AG08395 (cell line): ENCODE measurements at places on chromosomes 3 and 15.

- DNase-seq, result no peak
Measured at GRCh38 chr15:92519709-92520108, 126.0 kb downstream of the ST8SIA2 start.

DNA sequence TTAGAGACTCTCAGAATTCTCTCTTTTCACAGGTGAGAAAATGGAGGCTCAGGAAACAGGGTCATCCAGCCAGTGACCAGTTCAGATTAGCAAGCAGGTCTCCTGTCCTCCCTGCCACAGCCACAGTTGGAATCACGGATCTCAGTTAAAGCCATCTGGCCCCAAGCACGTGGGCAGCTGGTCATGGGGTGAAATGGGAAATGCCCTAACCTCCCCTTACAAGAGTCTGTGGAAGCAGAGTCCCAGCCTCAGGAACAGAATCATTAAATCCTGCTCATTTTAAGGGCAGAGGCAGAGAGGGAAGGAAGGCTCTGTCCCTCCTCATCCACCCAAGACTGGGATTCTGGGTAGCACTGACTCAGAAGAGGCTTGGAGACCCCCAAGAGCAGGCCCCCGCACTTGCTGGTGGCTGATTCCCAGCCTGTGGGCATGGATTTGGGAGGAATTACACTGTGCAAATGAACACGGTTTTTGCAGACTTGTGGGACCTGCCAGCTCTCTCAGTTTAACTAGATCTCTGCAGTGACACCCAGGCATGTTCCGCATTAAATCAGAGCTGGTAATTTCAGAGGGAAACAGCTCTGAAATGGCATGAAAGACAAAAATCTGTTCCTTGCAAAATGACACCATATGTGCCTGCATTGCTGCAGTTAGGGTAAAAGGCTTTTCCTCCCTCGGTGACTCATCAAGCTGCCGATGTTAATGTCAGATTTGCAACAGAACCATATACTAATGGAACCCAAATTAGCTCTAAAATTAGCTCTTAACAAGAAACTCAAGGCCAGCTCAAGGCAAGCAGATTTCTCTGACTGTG is 89.0 kb downstream of the BDH1 start:
- peak; percentile 71 for DNase-seq

GRCh38 chr15:95148183-95148582 is 916.8 kb downstream of the MCTP2 start:
- DNase-seq, result no peak

DNA sequence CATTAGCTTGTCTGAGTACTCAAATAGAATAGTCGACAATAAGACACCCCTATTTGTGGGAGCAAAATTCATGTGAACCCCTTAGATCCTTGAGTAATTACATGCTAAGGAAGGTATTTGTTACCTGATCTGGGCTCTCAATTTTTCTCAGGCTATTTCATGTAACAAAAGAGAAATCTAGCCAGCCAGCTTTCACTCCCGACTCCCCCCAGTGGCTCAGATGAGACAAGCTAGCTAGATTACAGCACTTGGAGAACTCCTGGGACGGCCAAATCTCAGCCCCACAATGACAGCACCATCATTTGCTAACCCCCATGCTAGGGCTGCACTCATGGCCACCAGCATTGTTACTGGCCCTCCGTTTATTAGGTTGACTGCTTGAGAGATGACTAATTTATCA is 41.3 kb downstream of the GLDN start:
- DNase-seq, result peak; percentile 70

DNA sequence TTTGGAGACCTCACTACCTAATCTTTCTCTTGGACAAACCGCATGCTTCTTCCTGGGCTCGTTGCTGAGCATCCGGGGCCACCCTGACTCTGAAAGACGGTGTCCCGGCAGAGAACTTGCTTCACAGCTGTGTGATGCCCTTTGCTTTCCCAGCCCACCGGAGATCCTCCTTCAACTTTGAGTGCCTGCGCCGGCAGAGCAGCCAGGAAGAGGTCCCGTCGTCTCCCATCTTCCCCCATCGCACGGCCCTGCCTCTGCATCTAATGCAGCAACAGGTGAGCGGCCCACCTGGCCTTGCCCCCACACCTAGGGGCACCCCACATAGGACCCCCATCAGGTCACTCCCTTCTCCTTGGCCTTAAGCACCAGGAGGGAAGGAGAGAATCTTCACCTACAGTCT is 37.7 kb downstream of the CHDH start:
- no peak for DNase-seq

DNA sequence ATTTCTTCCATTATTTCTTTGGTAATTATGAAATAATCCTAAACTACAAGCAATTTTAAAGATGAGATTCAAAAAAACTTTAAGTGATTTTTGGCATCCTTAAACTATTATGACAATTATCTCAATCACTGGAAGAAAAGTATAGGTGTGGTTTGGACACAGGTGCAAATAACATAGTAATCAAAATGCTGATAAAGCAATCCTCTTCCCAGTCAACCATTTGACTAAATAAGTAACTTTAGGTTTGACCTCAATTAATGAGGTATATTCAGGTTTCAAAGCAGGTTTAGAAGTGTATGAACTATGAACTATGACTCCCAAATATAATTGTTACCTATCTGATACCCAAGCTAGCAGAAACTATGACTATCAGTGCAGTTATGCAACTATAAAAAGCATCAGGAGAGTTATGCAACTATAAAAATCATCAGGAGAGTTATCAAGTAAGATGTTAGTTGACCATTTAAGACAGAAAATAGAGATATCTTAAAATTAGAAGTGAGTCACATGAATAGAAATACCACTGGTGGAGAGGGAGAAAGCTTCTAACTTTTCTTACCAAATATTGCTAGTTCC is 8.9 kb upstream of the CNTN3 start:
- no peak for DNase-seq

- DNase-seq, result no peak
Measured at GRCh38 chr3:128577711-128578110, 72.9 kb downstream of the RPN1 start.

- no peak for DNase-seq
Measured at GRCh38 chr3:157117875-157118654, 41.9 kb downstream of the CCNL1 start.

DNA sequence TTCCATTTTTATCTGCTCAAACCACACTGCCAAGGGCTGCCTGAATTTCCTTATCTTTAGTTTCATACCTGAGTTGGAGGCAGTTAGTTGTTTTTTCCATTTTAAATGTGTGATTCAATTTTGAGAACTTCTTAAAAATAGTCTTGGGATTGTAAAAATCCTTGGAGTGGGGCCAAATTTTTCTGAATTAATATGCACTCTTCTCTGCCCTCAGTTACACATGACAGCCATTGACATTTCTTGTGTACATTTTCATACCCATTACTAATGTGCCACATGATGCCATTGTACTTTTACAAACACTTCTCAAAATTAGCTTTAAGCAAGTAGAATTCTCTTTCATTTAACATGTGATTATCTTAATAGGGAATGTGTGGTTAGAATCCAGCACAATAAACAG is 141.7 kb downstream of the C3orf38 start:
- DNase-seq, result no peak

DNA sequence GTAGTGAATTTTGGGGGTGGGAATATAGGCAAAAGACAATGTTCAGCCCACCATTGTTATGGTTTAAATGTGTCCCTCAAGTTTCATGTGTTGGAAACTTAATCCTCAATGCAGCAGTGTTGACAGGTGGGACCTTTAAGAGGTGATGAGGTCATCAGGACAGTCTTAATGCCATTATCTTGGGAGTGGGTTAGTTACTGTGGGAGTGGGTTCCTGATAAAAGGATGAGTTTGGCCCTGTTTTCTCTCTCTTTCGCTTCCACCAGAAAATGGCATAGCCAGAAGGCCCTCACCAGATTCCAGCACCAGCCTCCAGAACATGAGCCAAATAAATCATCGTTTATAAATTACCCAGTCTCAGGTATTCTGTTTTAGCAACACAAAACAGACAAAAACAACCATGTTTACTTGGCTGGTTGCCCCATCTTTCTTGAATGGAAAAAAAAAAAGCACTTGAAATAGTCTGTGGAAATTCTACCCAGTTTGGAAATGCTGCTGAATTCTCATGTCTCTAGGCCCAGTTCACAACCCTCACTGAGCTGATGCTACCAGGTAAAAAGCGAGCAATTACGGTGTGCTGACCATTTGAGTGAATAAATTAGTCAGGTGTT is 31.0 kb upstream of the MFSD1 start:
- no peak for DNase-seq

DNA sequence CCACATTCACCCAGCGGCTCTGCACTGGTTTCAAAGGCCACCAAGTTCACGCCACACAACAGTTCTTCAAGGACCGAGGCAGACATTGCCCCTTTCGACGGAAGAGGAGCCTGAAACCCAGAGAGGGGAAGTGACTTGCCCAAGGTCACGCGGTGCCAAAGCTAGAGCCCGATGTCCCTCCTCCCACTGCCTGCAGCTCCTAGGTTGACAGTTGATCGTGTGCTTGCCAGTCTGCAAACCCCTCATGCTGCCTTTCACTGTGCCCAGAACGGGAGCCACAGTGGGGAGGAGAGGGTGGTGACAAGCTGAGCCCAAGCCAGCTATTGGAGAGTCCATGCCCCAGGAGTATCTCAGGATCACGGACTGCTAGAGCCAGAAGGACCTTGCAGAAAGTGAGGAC is 230.9 kb downstream of the XXYLT1 start:
- DNase-seq, result no peak

DNA sequence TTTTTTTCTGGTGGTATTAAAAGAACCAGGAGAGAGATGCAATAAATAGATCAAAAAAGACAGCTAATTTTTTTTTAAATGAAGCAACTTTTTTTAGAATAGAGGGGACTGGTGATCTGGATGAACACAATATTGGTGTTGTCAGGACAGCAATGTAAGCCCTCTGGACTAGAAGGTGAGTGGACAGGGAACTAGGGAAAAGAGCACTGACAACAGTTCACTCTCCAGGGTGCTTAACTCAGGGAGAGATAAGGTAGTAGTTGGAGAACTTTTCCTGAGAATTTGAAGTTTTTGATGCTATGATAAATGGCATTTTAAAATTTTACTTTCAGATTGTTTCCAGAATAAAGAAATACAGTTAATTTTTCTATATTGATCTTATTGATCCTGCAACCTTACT is 158.3 kb upstream of the STAC start:
- no peak for DNase-seq

DNA sequence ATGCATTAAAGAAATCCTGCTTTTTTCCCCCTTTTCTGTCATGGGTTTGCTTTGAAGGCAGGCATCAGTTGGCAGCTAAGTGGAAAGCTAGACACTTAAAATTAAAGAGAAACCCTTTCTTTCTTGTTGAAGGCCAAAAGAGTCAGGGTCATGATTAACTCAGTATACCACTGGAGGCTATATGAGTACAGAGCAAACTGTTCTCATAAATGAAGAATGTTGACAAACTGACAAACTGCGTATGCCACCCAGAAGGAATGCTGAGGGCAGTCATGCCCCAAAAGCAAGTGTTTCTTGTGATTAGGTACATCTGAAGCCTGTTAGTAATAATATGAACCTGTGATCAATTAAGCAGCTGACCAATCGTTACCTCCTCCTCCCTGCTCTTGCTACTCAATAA is 43.6 kb upstream of the COL6A6 start:
- DNase-seq, result no peak

GRCh38 chr15:76333720-76334437 is 2.7 kb upstream of the ISL2 start:
- no peak for DNase-seq

DNA sequence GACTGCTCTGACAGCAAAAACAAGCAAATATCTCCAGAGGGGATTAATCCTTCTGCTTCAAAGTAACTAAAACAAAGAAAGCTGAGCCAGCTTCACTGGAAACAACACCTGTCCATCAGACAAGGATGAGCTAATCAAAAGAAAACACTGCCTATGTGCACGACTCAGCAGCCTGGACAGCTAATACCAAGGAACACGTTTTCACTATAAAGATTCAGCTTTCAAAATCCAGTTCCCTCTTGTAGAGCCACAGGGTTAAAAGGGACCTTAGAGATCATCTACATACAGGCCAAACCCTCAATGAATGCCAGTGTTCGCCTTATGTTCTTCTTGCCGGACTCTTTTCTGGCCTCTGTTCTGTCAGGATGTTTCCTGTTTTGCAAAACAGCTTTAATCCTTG is 6.9 kb downstream of the TUSC7 start:
- no peak for DNase-seq

- DNase-seq, result no peak
Measured at GRCh38 chr3:148600902-148601765, 96.6 kb upstream of the AGTR1 start.

DNA sequence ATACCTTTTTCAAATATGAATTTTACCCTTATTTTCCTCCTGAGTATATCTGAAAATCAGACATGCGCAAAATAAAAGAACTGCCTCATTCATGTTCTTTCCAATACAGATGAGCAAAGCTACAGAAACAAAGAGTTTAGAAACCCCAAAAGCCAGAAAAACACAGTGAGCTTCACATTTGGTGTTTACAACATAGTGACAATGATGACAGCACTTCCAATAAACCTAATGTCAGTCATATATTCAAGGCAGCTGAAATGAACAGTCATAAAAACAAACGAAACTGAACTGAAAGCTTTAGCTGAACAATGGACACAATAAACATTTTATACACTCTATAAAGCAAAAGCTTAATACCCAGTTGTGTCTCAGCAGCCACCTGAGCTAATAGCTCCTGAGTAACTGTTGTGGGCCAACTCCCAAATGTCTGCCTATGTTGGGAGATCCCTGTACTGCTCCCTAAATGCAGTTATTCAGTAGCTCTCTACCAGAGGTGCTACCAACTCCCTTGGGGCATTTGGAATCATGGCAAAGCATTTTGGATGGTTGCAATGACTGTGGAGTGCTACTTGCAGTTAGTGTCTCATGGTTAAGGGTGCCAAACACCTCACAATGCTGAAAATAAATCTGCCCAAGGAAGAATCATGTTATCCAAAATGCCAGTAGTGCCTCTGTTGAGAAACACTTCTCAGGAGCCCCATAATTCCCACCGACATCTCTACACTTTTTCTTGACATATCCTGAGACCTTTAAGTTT is 131.5 kb downstream of the TGFBR2 start:
- no peak for DNase-seq

DNA sequence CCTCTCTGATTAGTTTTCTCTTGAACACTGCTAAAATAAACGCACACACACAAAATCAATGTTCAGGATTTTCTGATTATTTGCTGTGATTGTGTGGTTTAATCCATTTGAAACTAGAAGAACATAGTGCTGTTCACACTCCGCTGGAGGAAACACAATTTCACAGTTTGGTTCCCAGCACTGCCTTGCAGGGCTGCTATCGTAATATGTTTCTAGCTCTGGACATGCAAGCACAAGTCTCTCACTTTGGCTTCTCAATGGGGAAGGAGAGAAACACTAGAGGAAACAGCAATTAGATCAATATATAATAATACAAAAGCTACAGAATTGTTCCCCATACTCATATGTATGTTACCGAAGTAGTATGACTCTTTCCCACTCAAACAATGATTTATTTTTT is 299.5 kb downstream of the NSUN3 start:
- no peak for DNase-seq

GRCh38 chr15:73346735-73347312 is 21.9 kb downstream of the HCN4 start:
- DNase-seq, result peak; percentile 34

DNA sequence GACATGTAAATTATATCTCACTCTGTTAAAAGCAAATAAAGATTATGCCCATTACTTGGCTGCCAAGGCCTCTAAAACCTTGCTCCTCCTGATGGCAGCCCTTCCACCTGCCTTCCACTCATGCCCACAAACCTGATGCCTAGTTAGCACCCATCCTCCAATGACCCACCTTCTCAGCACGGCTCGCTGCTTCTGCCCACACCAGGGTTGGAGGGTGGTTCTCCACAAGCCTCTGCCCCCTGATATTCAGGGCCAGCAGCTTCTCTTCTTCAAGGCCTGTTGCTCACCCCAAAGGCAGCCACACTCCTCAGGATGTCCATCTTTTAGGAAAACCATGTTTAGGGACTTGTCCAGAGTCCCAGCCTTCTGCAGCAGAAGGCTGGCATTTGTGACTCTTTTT is 263.4 kb upstream of the TLE3 start:
- DNase-seq, result no peak
